ENCODE measurements at places on chromosomes 16 and 17. TPM values are rescaled to one million over a fixed set of nuclear protein-coding genes. Genes with fewer than 3 reads are reported as not detected.

GRCh38 chr17:39617446-39618245, 9.1 kb upstream of the PPP1R1B start:
- peak; percentile 70 for DNase-seq

DNA sequence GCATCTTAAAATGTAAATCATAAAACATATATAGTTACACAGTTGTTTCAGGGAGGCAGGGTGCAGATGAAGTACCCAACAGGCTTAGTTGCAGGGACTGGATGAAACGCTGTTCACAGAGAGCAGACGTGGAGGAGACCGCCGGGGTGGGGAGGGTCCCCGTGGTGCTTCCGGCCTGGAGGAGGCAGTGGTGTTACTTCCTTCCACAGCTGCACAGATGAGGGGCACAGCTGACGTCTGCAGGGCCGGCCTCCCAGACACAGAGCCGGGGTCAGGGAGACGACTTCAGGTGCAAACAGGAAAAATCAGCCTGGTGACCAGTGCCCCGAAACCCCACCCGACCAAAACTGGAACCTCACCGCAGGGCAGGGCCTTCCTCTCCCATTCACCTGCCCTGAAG, 17.1 kb downstream of the SPIRE2 start:
- DNase-seq = no peak

- DNase-seq = peak; percentile 86
Measured at GRCh38 chr17:62965686-62966425, at the start of gene TANC2. TSS of gene TANC2 (plus strand) at chr17:62966235. CDS start at chr17:63009560, 43,325 bp downstream.

- DNase-seq = no peak
Measured at GRCh38 chr16:82421851-82422250, 204.9 kb upstream of the CDH13 start.

DNA sequence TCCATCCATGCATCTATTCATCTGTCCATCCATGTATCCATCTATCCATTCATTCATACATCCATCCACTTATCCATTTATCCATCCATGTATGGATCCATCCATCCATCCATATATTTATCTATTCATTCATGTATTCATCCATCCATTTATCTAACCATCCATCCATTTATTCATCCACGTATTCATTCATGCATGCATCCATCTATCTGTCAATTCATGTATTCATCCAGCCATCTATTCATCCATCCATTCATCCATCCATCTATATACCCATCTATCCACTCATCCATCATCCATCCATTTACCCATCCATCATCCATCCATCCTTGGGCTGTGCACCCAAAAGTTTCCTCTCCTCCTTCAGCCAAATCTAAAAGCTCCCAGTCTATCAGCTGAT, 43.4 kb downstream of the GDE1 start:
- no peak for DNase-seq

DNA sequence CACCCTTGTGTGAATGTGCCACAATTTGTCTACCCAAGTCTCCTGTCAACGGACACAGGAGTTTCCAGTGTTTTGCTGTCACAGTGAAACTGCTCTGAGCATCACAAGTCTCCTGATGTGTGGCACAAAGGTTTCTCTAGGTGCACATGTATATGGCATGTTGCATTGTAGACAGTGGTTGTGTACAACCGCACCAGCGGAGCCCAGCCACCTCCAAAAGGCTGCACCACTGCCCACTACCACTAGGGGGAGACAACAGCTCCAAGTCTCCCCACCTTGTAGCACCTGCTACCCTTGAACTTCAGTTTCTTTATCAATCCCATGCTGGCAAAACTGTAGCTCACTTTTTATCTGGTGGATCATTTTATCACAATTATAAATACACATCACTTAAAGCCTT, 95.5 kb upstream of the ZNF469 start:
- DNase-seq = no peak

- no peak for DNase-seq
Measured at GRCh38 chr17:33756021-33756420, 462.9 kb upstream of the ASIC2 start.

- no peak for DNase-seq
Measured at GRCh38 chr16:68273459-68273858, 9.1 kb downstream of the SLC7A6 start.

- DNase-seq = no peak
Measured at GRCh38 chr16:85824161-85825135, 25.0 kb downstream of the COX4I1 start.

- DNase-seq = peak; percentile 96
Measured at GRCh38 chr16:4416200-4417032, at the start of gene CORO7. TSS of gene CORO7 (minus strand) at chr16:4416596. CDS start at chr16:4416518, 78 bp downstream.

- no peak for DNase-seq
Measured at GRCh38 chr17:36055921-36056520, 8.1 kb upstream of the CCL18 start.

- no peak for DNase-seq
Measured at GRCh38 chr17:68052810-68053209, 17.3 kb downstream of the KPNA2 start.

DNA sequence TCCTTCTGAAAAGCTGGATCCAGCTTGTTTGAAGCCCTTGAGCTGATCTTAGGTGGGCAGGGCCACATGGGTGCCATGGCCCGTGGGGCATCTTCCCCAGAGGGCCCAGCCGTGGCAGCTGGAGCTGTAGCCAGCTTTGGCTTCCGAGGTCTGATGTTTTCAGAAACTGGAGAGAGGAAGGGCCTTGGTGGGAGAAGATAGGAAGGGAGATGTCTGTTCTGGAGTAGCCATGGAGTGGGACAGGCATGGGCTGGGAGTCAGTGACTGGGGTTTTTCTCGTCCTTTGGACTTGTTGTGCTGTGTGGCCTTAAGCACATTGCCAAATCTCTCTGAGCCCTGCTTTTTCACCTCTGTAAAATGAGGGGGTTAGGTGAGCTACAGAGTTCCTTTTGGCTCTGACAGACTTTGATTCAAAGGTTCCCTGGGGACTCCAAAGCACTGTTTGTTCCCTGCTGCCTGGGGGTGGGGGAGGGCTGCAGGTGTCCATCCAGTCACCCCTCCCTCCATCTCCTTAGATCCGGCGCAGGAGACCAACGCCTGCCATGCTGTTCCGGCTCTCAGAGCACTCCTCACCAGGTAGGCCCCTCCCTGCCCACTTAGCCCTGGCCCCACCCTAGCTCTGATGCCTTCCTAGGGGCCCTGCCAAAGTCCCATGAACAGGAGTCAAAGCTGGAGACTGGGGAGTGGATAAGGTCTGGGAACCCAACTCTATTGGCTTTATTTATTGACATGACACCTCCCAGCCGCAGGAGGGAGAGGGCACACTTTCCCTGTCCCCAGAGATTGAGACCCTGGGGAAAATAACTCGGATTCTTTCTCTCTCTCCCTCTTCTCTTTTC, 2.1 kb downstream of the PPP1R1B start:
- no peak for DNase-seq

DNA sequence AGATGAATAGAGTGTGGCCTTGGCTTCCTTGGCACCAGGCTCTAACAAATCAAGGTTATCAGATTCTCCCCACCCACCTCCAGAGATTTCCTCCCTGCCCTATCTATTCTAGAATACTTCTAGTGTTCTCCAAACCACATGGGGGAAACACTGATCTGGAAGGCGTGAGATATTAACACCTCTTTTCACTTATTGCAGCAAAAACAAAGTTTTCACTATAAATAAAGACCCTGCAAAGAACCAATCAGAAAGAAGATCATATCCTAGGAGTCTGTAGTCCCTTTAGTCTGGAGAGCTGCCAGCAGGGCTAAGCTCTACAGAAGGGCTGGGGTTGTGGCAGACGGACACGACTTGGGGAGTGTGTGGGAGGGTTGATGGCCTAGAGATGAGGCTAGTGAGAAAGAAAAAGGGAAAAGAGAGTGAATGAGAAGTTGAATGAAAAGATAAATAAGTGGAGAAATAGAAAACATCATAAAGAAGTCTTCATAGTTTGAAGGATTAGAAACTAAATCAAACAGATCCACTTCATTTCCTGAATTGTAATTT, 8.6 kb upstream of the SKAP1 start:
- DNase-seq = no peak

The EVI2B gene
- total RNA-seq = 13.0 TPM

The C16orf86 gene
- total RNA-seq = 6.4 TPM

The MMP15 gene
- total RNA-seq = 109 TPM

The ARHGAP27 gene
- total RNA-seq = 98.1 TPM

The HP gene
- total RNA-seq = 27.5 TPM

The TMEM238L gene
- total RNA-seq = 7.5 TPM

The NOTUM gene
- total RNA-seq = 1.3 TPM

The KRT34 gene
- total RNA-seq = not detected

The KRT40 gene
- not detected for total RNA-seq

All from mucosa of gallbladder (tissue), 1 donor.